Glomerular endothelial cell (primary cell): ENCODE measurements at places on chromosomes 7 and 10. TPM values are rescaled to one million over a fixed set of nuclear protein-coding genes. Genes with fewer than 3 reads are reported as not detected.

DNA sequence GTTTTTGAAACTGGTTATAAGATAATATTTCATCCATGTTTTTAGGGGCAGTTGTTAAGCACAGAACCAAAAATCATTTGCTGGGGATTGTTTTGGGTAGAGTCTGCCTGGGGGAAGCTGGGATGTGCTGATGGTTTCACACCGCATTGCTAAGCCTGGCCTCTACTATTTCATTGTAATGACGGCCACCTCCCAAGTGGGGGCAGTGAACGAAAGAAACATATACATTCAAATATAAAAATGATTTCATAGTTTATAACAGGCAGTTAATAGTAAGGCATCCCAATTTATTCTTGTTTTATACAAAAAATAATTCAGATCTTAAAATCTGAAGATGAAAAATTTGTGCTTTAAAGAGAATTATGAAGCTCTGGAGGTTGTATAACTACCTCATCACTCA, 750.8 kb downstream of the REEP3 start:
- no peak for DNase-seq

GRCh38 chr10:88783724-88784123, 18.8 kb upstream of the LIPM start:
- no peak for DNase-seq

DNA sequence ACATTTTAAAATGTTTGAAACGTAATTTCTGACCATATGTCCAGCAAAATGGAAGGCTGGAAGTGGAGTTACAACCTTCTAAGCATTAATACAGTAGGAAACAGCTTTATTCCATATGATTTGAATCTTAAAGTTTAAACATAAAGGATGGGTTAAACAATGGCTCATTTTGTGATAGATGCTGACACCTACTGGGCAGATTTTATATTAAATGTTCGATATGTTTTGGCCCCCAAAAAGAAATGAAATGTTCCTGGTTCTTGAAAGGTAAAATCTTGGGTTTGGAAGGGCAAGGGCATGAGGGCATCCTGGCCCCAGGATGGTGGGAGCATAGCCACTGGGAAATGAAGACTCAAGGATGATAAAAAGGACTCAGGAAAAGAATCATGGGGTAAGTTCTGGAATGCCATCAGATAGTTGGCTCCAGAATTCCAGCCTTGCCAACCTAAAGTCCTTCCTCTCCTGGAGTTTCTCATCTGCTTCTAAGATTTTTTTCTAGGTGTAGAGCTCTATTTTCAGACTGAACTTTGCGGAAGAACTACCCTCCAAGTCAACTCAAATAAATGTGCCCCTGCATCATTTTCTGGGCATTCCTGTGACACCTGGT, 34.6 kb upstream of the SLC35G1 start:
- DNase-seq: no peak

DNA sequence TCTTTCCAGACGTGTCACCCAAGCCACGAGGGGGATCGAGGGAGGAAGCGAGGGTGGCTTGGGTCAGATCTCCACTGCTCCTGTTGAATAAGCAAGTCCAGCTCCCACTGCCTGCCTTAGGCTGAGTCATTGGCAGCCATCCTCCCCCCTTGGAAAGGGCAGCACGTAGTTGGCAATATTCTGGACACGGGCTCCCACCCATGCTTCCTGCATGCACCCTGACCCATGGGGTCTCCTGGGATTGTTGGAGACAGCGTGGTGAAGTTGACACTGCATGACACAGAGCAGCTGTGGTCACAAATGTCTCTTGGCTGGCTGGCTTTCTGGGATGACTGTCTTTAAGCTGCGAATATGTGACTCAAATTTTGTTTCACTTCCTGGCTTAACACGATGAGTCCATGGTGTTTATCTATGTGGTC, 11.2 kb downstream of the BTBD16 start:
- DNase-seq: no peak

DNA sequence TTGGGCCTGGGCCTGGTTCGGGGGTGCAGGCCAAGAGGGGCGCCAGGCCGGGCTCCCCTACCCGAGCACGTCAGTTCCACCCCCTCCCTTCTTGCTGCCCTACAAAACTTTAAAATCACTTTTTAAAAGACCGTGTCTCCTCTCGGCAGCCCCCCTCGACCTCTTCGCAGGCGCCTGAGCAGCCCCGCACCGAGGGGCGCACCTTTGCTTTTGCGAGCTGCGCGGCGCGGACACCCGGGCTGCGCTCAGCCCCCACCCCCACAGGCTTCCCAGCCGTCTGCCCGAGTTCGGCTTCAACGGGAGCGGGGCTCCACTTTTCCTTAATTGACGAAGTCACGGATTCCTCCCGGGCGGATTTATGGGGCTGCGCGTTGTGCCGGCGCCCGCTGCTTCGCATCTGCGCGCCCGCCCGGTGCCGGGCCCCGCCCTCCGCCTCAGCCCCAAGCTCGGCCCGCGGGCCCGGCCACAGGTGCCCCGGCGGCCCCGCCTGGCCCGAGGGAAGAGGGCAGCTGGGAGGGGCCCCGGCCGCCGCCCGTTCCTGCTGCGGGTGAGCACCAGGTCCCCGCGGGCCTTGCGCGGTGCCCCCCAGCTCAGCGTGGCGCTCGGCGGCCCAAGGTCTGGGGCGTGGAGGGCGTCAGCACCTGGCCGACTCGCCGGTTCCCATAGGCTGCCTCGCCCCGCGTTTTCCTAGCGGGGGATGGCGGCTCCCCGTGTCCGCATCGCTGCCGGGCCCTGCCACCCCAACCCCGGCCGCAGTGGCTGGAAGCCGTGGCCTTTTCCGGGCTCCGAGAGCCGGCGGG, 10.8 kb upstream of the MNX1 start:
- no peak for DNase-seq

GRCh38 chr7:598899-599298, 79.3 kb upstream of the PDGFA start:
- no peak for DNase-seq

DNA sequence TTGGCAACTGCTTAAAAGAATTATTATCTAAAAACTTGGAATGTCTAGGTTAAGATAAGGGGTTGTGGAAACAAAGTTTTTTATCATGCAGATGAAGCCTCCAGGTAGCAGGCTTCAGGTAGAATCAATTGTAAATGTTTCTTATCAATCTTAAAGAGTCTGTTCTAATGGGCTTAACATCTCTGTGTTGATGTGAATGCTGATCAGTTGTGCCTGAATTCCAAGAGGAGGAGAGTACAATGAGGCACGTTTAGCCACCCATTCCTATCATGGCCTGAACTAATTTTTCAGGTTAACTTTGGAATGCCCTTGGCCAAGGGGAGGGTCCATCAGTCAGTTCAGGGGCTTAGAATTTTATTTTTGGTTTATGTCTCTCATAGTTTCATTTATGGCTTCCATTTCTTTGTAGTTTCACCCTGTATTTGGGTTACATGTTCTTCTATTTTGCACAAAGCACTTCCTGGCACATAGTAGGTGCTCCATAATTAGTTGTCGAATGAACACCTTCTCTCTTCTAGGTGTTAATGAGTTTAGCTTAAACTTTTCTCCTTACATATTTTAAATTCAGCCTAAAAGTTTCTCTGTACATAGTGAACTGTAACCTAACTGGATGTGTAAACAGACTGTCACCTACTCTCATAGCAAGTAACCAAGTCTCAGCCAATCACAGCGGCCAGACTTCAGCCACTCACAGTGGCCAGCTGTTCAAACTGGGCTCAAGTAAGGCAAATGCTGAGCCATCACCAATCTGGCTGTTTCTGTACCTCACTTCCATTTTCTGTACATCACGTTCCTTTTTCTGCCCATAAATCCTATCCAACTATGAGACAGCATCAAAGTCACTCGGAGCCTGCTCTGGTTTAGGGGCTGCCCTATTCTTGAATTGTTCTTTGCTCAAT, 34.7 kb downstream of the ALOX5 start:
- no peak for DNase-seq

DNA sequence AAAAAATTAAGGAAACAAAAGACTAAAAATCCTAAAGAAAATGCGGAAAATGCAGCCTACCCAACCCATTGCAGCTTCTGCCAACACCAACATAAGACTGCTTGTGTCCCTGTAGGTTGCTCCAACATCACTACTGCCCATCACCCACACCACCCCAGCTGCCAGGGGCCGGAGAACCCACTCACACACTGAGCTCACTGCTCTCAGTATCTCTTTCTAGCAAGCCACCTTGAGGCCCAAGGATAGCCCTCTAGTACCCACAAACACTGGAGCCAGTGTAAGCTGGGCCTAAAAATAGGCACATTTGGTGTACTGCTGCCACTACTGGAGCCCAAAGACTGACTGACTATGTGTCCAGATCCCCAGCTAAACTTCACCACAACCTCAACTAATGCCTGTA, 67.3 kb downstream of the MEST start:
- no peak for DNase-seq

DNA sequence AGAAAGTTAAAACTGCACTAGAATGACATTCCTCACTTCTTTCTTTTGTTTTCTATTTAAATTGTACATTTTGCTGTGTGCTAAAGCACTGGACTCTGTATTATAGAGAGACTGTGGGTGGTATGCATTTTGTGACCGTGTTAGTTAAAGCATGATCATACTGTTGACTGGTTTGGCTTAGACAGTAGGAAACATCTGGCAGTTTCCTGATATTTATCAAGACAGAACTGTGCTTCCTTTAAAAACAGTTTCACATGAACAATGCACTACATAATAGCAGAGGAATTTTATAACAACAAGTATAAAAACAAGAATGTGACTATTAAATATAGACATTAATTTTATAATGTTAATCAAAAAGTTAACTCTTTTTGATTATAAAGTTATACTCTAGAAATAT, 23.1 kb downstream of the GNG11 start:
- no peak for DNase-seq

DNA sequence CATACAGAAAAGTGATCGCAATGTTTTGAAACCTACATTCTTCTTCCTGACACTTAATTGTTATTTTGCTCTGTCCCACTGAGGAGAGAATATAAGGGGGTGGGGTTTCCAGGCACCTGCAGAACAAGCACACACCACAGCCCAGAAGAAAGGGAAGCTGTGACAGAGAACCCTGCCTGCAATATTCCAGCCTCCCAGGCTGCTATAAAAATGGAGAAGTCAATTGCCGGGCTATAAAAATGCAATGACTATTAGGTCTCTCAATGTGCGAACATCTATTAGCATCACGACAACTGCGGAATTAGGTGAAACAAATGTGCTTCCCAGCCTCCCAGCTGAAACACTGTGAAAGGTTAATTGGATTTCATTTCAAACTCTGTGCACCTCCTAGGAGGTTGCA, 145.3 kb upstream of the FRMD4A start:
- DNase-seq: no peak

DNA sequence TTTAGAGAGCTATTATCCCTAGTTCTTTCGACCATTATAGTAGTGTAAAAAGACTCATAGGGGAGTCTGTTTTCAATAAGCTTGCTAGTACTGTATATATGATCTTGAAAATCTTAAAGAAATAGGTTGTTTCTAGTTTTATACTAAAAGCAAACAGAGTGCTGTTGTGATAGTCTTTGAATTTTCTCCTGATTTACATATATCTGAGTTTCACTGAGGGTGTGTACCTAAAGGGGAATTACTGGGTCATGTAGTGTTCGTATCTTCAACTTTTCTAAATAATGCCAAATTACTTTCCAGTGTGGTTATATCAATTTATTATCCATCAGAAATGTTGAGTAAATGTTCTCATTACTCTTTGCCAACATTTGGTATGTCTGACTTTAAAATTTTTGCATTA, 70.8 kb upstream of the BAMBI start:
- DNase-seq: no peak

GRCh38 chr7:29977886-29978651, 11.5 kb downstream of the SCRN1 start:
- no peak for DNase-seq

GRCh38 chr7:155705623-155706360, 61.3 kb downstream of the RBM33 start:
- DNase-seq: no peak

DNA sequence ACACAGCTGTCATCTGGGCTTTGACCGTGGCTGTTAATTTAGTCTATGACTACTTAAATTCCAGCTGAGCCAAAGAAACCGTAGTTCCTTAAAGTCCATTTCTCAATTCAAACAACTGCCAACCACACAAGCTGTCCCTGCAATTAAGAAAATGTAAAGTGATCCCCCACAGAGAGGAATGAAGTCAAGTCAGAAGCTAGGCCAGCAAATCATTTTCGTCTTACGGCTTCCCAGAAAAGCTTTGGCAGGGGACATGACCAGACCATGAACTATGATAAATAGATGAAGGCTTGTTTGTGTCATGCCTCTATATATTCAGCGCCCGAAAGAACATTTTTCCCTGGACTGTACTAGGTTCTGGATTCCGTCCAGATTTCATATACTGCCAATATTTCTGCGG, 54.6 kb downstream of the HACD1 start:
- DNase-seq: no peak

DNA sequence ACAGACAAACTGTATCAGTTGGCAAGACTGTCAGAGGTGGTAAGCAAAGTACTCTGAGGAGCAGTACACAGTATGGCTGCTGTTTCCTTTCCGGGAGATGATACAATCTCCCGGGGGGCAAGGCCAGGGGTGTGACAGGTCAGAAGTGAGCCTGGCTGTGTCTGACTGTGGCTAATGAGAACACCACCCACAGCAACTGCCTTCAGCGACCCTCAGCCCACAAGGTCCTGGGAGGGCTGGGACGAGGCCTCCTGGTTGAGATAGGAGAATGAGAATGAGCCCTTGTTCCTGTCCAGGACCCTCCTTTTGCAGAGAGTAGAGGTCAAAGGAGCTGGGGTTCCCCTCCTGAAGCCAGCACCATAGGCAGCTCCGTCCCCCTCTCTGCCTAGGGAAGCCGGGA, 421.7 kb downstream of the TCERG1L start:
- no peak for DNase-seq

GRCh38 chr10:130326954-130327353, 190.8 kb downstream of the GLRX3 start:
- no peak for DNase-seq

GRCh38 chr10:10677479-10677878, 340.2 kb upstream of the CELF2 start:
- DNase-seq: no peak

DNA sequence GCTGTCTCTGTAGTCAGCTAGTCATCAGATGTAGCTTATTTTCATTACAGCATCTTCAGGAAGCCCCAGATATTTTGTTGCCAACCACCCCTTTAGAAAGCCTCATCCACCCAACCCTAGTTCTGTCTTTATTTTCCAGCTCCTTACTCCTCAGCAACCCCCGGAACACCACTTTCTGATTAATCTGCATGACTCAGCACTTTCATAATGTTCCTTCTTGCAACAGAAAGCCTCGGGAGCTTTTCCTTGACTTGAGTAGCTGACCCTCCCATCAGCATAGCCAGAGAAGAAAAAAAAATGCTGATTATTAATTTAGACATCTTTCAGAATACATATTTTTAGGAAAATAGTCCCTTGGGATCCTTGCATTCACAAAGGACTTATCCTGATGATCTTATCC, 244.0 kb upstream of the CXCL12 start:
- DNase-seq: no peak

The SHLD2 gene
- 13.8 and 13.9 TPM in 2 replicates for total RNA-seq

The TBATA gene
- not detected in 2 replicates for total RNA-seq

The EEPD1 gene
- total RNA-seq: 4.7 and 6.2 TPM in 2 replicates

The RTKN2 gene
- 0.29 TPM in 2 replicates for total RNA-seq

The KBTBD2 gene
- 31.9 and 38.4 TPM in 2 replicates for total RNA-seq

The TDRD1 gene
- 0.06 TPM in 1 of 2 replicates, not detected in the other for total RNA-seq

The PRKG1 gene
- total RNA-seq: 1.6 and 4.9 TPM in 2 replicates

The UCMA gene
- not detected in 2 replicates for total RNA-seq

The FAM25A gene
- not detected in 2 replicates for total RNA-seq

The CFAP46 gene
- 1.9 and 3.2 TPM in 2 replicates for total RNA-seq
